ENCODE measurements at places on chromosomes 6 and 20.

DNA sequence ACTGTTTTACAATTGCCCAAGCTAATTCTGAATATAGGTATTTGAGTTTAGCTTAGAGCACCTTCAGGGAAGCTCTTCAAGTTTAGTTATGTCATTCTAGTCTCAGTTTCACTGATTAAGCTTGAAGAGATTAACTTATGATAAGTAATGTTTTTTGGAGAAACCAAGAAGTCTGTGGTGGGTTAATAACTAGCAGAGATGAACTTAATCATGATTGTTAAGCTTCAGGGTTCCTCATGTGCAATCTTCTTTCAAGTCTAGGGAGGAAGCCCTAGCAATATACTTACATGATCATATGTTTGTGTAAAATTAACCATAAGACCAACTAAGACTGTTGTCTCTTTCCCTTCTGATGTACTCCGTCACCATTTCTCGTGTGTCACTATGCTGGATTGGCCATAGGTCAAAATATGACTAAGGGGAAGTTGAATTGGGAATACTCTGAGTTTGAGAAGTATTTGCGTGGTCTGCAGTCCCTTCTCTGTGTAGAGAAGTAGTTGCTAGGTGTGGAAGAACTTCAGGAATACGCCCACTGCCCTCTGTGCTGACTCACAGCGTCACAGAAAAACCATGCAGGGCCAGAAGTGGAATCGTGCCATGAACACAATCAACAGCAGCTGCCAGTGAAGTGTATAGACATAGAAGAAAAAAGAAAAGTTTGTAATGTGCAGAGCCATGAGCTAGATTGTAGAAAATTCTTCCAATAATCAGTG is 88.3 kb downstream of the SH3BGRL2 start:
- no peak for DNase-seq

DNA sequence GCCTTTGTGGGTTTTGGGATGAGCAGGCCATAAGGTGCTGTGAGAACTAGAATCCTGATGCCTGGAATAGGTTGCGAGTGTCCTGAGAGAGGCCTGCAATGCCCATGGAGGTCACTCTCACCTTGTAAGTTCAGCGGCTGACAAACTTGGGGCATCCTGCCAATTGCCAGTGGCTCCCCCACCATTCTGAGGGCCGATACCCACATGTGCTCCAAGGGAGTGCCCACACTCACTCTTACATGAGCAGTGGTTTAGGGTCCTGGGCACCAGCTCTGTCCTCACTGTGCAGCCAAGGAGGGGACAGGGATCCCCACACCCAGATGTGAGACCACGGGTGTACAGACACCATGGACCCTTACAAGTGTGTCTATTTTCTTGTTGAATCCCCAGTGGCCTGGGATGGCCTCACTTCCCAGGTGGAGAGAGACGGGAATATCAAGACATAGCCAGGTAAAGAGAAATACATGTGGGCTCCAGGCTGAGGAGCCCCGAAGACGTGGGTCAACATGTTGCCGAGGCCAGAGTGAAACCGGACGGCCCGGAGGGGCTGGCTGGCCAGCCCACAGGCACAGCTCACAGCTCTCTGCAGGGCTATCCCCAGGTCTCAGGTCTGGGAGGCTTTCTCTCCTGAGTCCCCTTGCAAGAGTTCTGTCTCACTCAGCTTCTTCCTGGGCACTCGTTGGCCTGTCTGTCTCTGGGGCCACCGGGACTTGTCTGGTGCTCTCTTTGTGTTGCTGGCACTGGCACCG is 2.0 kb upstream of the CST9 start:
- DNase-seq, result no peak

DNA sequence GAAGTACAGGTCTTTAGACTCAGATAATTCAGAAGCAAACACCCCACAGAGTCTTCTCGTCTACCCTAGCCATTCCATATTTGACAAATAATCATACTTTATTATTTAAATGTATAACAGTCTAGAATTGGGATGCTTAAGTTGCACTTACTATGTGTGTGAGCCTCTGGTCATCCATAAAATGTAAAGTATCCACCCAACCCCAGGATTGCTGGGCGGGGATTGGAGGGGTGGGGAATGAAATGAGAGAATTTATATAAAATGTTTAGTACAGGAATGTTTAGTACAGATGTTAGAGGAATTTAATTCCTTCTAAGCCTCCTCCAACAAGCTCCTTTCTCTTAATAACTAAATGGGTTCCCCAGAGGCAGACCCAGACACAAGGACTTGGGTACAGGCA is 16.9 kb downstream of the BNIP5 start:
- no peak for DNase-seq

DNA sequence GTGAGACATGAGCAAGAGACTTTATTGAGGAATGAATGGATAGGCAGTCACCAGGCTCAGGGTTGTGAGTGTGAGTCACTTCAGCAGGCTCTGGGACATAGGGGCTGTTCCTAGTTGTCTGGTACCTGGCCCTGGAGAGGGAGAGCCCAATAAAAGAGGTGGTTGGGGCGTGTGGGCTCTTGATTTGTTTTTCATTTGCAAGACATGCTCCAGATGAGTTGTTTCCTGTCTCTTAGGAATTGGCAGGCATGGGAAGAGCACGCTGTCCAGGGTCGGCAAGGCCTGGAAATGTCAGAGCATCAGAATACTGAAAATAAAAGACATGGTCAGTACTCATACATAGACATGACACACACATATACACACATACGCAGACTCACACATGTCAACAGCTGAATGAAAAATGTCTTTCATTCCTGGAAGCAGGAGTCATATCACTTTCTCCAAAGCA is 166.3 kb upstream of the SULF2 start:
- no peak for DNase-seq

GRCh38 chr20:17832236-17832915 is 132.6 kb downstream of the BANF2 start:
- no peak for DNase-seq

- peak; percentile 5 for DNase-seq
These were observed 14.9 kb downstream of the FGD2 start for GRCh38 chr6:37020381-37020780.

DNA sequence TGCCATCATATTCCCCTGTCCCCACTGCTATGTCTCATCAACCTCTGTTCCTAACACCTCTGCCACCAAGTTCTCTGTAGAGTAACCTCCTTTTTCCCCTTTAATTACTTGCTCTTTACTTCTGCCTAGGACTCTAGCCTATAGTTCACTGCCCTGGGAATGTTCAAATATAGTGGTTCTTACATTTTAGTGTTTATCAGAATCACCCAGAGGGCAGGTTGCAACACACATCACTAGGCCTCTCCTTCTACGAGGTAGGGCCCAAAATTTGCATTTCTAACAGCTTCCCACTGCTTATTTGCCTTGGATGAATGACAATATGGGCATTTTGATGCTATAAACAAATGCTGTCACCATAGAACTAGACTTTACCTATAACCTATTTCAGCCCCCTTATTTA is 23.1 kb upstream of the C6orf141 start:
- DNase-seq, result no peak

DNA sequence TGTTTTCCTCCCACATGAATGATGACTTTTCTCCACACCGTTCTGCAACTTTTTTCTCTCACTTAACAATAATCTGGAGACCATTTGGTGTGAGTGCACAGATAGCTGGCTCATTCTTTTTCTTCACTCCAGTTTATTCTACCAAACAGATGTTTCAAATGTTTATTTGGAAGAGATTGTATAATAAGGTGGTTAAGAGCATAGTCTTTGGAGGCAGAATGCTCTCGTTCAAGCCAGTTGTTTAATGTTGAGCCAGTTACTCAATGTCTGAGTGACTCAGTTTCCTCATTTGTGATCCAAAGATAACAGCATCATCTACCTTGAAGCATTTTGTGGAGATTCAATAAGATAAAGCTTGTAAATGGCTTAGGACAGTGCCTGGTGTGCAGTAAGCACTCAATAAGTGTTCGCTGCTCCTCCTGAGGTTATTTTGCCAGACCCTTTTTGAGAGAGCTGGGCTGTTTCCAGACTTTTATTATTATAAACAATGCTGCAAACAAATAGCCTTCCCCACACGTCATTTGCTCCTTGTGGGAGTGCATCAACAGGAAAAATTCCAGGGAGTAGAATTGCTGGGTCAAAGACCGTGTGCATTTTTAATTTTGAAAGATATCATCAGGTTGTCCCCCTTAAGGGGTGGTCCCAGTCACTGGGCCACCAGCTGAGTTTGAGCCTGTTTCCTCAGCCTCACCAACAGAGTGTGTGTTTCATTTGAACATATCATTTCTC is 70.6 kb downstream of the VEGFA start:
- DNase-seq, result no peak

DNA sequence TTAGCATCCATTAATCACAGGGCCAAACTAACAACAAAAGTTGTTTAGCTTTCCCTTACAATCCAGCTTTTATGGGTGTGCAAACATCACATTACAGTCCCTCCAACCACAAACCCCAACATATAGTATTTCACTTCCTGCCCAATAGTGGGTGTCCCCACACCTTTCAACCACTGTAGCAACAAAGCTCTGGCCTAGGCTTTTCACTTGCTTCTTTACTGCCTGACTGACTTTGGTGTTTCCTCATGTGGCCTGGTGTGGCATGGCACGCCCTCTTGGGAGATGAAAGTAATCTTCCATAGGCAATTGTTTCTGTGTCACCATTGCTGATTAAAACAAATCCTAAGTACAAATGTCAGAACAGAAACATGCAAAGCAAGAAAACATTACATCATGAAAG is 46.3 kb downstream of the MCM8 start:
- DNase-seq, result no peak

DNA sequence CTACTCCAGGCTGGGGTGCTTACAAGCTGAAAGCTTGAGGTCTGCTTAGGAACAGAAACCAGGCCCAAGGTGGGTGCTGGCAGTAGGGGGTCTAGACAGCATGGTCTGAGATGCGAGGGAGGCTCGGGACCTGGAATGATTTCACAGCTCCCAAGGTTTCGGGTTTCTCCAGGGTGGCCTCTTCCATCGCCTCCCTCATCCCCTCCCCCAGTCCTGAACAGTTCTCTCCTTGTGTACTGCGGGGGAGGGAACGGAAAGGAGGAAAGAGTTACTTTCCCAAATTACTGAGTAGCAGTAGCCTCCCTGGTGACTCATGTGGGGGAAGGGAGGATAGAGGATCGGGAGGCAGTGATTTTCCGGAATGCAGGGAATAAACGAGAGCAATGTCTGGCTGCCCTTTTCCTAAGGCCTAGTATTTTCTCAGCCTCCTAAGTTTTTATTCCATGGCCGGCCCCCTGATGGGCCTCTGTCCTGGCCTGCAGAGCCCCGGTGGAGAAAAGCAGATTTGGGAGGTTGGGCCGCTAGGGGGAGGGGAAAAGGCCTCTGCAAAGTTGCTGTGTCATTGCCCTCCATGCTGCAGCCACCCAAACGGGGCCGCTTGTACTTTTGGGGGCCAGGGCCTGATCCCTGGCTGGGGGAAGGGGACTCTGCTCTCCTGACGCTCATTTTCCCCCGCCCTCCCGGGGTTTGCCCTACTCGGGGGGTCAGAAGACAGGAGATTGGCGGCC is 1.5 kb downstream of the BRD2 start:
- peak; percentile 64 for DNase-seq

GRCh38 chr6:169227116-169227515 is 26.5 kb downstream of the THBS2 start:
- no peak for DNase-seq

GRCh38 chr20:24909086-24909780 is 39.8 kb upstream of the CST7 start:
- DNase-seq, result no peak

- no peak for DNase-seq
These were observed 26.3 kb downstream of the RALGAPB start for GRCh38 chr20:38498909-38499308.

DNA sequence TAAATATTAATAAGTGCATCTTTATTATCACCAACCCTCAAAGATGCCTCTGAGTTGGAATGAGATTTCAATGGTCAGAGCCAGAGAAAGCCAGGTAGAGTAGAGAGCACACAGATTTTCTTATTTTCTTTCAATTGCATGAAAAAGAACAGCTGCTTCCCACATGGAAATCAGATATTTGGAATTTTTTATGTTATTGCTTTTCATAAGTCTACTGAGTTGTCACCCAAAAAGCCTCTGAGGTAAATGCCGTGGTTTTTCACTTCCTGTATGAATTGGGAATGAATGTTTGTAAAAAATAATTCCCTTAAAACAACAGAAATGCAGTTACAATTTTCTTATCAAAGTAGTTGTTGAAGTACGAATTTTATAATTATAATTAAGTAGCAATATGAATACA is 563.1 kb downstream of the RFPL4B start:
- DNase-seq, result no peak

DNA sequence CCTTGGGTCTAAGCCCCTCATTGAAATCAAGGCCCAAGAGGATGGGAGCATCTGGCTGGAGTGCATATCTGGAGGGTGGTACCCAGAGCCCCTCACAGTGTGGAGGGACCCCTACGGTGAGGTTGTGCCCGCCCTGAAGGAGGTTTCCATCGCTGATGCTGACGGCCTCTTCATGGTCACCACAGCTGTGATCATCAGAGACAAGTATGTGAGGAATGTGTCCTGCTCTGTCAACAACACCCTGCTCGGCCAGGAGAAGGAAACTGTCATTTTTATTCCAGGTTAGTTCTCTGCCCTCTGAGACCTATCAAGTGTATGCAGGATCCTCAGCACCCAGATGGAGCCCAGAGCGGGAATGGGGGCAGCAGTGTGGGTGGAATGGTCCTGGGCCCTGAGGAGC is 5.1 kb downstream of the BTN2A2 start:
- no peak for DNase-seq

GRCh38 chr20:62752181-62752670 is 43.6 kb downstream of the NTSR1 start:
- no peak for DNase-seq

- DNase-seq, result peak; percentile 49
These were observed 17.3 kb upstream of the ID1 start for GRCh38 chr20:31587545-31588389.

GRCh38 chr6:113893866-113894265 is 36.7 kb downstream of the MARCKS start:
- DNase-seq, result no peak

- DNase-seq, result no peak
These were observed 98.5 kb downstream of the INSM1 start for GRCh38 chr20:20466341-20466879.
